ENCODE measurements at places on chromosomes 11 and 22. TPM values are rescaled to one million over a fixed set of nuclear protein-coding genes. Genes with fewer than 3 reads are reported as not detected.

- no peak for DNase-seq
Measured at GRCh38 chr11:68857037-68857586, 15.4 kb upstream of the CPT1A start.

The NECTIN1 gene
- 6.5 TPM for total RNA-seq

DNA sequence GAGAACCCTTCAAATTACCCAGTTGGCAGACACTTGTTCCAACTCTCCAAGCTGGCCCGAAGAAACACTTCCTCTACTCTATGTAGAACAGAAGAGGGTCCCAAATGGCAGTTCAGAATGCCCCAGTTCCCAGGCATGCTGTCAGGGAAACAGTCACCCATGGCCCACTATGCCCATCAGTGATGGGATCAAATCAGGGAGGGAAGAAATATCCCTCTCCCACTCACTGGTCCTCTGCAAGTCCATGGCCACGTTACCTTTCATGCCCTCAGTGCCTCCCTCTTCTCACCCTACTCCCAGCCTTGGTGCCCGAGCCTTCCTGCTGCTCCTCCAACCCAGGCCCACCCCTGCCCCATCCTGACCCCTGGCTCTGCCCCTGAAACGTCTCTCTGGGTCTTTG lies 16.6 kb downstream of the APOL3 start:
- no peak for DNase-seq

- DNase-seq, result no peak
Measured at GRCh38 chr11:34795641-34796040, 120.5 kb downstream of the APIP start.

GRCh38 chr11:110317516-110317932 lies 21.1 kb upstream of the RDX start:
- no peak for DNase-seq

DNA sequence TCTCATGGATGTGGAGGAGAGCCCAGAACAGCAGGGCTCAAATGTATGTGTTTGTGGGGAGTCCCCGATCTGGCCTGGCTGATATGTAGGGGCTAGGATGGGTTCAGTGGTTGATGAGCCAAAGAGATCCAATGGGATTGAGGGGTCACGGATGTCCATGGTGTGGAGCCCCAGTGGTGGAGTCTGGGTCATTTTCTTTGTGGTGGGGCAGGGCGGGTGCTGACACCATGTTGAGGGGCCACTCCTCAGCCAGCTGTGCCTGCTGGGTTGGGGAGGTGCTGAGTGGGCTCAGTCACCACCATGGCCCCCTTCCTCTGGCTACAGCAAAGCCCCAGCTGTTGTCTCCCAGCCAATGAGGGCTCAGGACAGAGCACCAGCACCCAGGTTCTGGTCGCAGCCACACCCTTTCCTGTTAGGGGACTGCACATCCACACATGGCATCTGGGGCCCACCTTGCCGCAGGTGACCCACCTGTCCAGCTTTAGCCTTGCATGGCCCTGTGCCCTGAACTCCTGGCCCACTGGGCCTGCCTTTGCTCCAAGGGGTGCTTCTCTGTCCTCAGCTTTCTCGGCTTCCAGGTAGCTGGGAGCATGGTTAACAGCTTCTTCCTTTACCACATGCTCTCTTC lies 3.2 kb upstream of the GNAZ start:
- DNase-seq, result peak; percentile 39

The DNAL4 gene
- total RNA-seq, result 3.3 TPM

GRCh38 chr11:74538680-74539079 lies 45.2 kb upstream of the LIPT2 start:
- no peak for DNase-seq

The PRR5 gene
- 30.0 TPM for total RNA-seq

GRCh38 chr22:36884349-36885158 lies 23.7 kb downstream of the NCF4 start:
- no peak for DNase-seq

DNA sequence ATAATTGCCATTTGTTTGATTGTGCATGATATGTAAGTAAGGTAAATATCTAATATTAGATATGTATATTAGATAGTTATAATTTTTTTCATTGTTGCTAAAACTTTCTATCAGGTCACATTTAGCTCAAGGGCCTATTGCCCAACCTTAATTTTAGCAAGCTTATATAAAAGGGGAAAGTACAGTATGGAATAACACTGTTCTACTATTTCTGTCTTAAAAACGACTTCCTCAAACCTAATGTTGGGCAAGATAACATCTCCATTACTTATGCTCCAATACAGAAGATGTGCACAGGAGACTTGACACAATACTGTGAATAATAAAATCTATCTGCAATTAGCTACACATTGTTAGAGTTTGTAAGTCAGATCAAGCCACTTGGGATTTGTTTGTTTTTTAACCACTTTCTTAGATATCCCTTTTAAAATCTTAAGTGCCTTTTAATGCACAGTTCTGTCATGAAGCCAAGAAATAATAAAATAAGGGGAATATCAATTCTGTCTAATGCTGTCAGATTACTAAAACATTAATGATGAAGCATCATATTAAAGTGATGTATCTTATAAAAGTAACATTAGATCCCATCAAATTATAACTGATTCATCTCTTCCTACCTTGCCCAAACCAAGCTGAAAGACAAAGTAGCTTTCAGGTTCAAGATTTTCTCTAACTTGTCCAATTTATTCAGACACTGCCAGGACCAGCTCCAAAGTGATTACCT lies 98.1 kb downstream of the SIK3 start:
- DNase-seq, result no peak

The PHLDA2 gene
- total RNA-seq, result 1.3 TPM

- peak; percentile 85 for DNase-seq
Measured at GRCh38 chr22:31084811-31085492, 3.8 kb downstream of the SMTN start.

The SLC29A2 gene
- total RNA-seq, result 0.48 TPM

- DNase-seq, result peak; percentile 82
Measured at GRCh38 chr11:65429724-65430405, 7.3 kb downstream of the NEAT1 start.

DNA sequence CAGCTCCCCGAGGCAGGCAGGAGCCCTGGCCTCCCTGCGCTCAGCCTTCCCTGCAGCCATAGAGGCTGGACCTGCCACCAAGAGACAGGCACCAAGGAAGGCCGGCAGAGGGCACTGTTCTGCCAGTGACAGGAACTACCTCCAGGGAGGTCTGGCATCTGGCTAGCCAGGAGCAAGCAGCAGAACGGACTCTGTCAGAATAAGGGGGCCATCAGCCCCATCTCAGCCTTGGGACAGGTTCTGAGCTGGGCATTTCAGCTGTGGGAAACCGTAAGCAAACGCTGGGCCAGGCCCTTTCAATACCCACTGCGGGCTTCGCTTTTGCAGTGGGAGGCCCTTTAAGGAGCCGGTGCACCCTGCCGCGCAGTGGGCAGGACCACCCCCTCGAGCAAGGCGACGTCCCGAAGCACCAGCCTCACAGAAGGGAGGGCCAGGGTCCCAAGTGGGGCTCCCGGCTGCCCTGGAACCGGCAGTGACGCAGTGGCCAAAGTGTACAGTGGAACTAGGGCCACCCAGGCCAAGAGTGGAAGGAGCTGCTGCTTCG lies 18.2 kb downstream of the IFT27 start:
- DNase-seq, result peak; percentile 78

GRCh38 chr11:108222574-108223347 lies at the start of the genes ATM and NPAT:
Gene ATM (plus strand): TSS chr11:108223067. CDS start chr11:108227625, 4,558 bp downstream.
Gene NPAT (minus strand): TSS chr11:108222638. CDS start chr11:108222536, 102 bp downstream.
- peak; percentile 100 for DNase-seq

- DNase-seq, result no peak
Measured at GRCh38 chr11:96781082-96781481, 391.3 kb downstream of the JRKL start.

The HEPHL1 gene
- total RNA-seq, result not detected

DNA sequence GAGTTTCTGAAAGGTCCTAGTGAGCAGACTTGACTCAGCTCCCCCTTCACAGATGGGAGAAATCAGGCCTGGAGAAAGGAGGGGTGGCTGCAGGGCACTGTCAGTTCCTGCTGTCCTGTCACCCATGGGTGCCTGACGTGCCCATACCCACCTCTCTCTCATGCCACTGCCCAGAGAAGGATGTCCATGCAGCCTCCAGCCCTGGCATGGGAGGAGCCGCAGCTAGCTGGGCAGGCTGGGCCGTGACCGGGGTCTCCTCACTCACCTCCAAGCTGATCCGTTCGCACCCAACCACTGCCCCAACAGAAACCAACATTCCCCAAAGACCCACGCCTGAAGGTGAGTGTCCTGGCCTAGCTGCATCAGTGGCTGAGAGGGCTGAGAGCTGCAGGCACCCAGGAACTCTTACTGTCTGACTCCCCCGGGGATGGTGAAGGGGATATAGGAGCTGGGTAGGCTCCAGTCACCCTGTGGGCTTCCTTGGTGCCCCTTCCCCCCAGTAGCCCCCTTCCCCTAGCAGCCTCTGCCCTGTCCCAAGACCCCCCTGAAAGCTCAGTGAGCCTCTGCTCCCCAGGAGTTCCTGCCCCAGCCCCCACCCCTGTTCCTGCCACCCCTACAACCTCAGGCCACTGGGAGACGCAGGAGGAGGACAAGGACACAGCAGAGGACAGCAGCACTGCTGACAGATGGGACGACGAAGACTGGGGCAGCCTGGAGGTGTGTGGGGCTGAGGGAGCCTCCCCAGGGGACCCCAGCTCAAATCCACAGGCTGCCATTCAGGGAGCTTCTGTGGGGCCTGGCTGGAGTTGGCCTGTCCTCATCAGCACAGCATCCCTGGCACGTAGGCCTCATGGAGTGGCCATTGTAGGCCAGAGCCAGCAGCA lies 11.8 kb downstream of the SCYL1 start:
- no peak for DNase-seq

GRCh38 chr22:40000171-40000570 lies 5.4 kb downstream of the FAM83F start:
- DNase-seq, result no peak

DNA sequence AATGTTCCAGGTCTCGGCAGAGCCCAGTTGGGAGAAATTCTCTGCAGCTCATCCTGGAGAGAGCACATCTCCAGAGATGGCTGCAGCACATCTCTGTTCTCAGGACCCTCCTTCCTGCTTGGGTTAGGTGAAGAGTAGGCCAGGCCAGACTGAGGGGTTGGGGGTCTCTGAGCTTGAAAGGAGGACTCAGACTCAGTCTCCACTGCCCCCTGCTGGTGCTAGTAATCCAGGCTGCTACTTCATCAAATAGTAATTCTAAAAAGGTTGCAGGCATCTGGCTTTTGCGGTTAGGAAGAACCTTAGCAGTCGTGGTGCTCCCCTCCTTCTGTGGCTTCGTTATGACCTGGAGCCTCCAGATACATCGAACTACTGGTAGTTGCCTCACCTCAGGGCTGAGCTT lies 9.7 kb downstream of the TUB start:
- DNase-seq, result no peak

GRCh38 chr22:44664149-44664548 lies 37.9 kb upstream of the PRR5 start:
- no peak for DNase-seq

- DNase-seq, result no peak
Measured at GRCh38 chr11:94519478-94520084, 7.3 kb downstream of the C11orf97 start.

DNA sequence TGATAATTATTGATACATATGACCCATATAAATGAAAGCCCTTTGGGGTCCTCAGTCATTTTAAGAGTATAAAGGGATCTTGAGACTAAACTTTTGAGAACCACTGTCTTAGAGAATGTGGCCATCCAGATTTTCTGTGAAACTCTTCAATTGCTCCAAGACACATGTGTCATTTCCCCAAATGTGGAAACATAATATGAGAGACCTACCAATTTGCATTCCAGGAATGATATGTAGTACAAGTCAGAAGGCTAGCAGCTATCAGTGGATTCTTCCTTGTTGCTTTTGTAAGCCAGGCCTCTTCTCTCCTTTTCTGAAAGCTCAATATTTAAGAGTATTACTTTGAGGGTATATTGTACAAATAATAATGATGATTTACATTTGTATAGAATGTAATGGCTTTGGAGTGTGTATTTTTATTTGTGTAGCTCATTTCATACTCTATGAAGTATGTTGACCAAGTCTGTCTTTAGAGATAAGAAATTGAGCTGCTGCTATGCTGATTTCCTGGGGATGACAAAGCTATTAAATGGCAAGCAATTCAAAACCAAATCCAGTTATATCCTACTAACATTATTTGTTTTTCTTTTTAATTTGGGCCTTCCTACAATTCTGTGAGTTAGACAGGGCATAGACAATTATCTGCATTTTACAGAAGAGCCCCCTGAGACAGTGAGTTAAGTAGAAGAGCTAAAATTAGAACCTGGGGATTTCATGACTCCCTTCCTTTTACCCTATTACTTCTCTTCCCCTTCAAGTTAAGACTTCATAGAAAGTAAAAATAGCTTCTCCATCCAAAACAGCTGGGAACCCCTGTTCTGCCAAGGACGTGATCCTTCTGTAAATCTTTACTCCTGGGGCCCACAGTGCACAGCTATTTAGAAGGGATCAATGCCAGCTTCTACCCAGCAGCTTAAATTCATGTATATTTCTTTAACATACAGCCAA lies 131.9 kb downstream of the WNT11 start:
- DNase-seq, result no peak

GRCh38 chr11:103067118-103067517 lies 24.8 kb downstream of the DCUN1D5 start:
- DNase-seq, result no peak

The MYO7A gene
- 38.5 TPM for total RNA-seq

The FOLR2 gene
- total RNA-seq, result 5.8 TPM

DNA sequence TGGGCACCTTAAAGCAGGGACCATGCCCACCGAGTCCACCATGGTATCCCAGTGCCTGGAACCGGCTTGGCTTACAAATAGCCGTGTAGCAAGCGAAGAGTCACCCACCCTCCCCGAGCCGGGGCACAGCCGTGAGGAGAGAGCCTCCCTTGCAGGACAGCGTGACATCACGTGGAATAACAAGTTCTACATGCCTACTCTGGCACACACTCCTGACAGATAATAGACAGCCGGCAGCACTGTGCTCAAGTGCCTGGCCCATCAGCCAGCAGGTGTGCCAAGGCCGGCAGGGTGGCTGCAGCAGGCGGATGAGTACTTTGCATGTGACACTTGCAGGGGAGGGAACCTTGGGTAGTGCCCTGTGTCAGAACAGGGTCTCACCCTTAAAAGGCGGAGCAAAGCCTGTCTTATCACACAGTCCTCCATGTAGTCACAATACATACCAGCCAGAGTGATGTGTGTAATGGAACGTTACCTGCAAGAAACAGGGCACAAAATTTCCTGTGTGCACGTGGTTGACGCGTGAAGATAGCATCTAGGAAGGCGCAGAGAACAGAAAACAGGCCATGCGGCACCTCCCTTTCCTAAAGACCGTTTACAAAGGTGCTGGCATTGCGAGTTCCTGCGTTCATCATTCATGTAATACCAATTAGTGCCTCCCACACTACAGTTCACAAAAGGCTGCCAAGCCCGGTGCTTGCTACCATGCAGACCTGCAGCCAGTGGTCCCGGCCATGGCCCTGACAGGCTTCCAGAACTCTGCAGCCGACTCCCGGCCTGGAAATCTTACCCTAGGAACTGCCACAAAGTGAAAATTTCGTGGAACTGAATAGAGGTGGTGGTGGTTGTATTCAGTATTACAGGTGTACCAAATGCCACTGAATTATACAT lies 16.4 kb downstream of the TOM1 start:
- peak; percentile 67 for DNase-seq

The GRIA4 gene
- not detected for total RNA-seq

Measured in left lobe of liver (tissue), 2 donors.